ENCODE measurements at places on chromosomes 2 and 18.

DNA sequence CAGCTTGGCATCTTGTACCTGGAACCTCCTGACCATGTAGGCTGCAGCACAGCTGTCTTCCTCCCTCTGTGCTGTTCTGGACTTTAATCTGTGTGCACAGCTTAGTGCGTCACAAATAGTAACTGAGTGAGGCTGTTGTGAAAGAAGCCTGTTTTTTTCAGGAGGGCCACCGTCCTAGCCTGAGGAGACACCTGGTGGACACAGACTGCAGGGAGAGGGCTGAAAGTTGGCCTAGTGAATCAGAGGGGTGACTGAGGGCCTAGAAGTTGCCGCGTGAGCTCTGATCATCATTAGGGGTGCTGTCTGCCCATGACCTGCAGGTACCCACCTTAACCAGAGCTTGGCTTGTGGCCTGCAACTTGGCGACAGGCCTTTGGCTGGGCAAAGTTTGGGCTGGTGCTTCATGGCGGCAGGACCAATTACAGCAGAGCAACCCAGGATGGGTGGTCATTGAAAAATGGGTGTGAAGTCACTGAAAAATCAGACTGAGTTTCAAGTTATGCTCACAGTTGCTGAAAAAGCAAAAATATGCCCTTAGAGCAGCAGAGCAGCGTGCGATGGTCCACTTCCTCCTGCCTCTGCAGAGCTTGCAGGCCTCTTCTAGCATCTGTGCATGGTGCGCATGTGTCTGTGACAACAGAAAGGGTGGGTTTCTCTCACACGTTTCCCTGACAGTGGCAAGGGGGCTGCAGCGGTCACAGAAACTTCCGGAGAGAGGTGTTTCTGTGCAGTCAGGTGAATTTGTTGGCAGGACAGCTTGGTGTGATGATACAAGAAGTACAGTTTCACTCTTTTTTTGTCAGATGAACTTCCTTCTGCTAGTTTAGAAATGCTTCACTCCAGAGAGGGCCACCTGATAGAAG lies 9.6 kb downstream of the GDF7 start:
- no peak for DNase-seq

GRCh38 chr18:48860269-48861180 lies 90.2 kb downstream of the SMAD7 start:
- no peak for DNase-seq

DNA sequence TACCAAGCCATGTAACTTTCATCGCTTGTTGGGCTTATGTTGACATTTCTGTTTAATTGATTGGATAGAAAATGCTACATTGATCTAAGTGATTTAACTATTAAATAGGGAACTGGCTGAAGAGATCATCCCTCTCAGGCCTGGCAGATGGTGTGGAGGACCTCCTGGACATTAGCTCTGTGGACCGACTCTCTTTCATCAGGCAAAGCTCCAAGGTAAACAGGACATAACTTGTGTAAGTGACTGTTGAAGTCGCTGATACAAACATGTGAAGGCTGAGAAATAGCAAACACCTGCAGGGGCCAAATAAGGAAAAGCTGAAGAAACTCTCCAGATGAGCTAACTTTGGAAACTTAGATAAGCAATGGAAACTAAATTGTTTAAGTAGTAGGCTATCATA lies 68.8 kb downstream of the UNC80 start:
- no peak for DNase-seq

GRCh38 chr2:220521551-220521950 lies 894.1 kb downstream of the SLC4A3 start:
- no peak for DNase-seq

- DNase-seq: no peak
Observed at GRCh38 chr2:160347269-160347863, 146.2 kb downstream of the RBMS1 start.

DNA sequence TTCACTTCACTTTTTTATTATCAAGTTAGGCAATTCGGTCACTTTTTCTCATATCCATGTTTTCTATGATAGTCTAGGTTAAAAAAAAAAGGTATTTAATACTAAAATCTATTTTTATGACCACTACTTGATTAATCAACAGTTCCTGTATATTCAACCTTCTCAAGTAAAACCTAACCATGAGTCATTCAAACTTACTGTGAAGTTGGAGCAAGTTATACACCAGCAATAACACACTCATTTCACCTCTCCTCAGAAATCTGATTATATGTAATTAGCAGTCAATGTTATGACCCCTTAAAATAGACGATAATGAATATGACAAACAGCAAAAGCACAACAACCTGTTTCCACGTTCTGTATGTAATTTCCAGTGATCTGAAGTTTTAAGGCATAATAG lies 35.0 kb upstream of the ADAM17 start:
- no peak for DNase-seq
